ENCODE measurements at places on chromosomes 12 and 14. TPM values are rescaled to one million over a fixed set of nuclear protein-coding genes. Genes with fewer than 3 reads are reported as not detected.

DNA sequence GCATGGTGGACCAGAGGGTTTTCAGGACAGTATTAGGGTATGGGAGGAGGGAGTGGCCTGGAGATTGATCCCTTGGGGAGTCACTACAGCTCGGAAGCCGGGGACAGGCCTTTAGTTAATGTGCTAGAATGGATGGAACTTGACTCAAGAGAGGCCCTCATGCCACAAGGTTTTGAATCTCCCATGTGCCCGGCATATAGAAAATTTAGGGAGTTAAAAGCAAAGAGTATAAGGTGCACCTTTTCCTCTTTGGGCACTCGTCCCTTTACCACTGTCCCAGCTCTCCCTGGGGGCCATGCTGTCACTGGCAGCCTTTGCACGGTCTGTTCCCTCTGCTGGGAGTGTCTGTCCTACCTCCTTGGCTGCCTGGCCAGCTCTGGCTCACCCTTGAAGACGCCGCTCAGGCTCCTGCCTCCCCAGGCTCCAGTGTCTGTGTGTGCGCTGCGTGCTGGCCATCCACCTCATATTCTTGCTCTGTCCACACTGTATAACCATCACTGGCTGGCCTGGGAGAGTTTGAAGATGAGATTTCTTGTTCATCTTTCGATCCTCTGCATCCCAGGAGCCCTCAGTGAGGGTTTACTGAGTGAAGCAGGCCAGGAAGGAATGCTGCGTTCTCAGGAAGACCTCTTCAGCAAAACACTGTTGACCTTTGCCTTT, 161.3 kb downstream of the ZFP36L1 start:
- H3K4me3 ChIP-seq: no peak overlapping the region
- peaks cover 27% of the 10 kb centered on the region for H3K4me1 ChIP-seq
- DNase-seq: peak; percentile 48
- peak overlapping the region; percentile 36 for H3K27ac ChIP-seq

DNA sequence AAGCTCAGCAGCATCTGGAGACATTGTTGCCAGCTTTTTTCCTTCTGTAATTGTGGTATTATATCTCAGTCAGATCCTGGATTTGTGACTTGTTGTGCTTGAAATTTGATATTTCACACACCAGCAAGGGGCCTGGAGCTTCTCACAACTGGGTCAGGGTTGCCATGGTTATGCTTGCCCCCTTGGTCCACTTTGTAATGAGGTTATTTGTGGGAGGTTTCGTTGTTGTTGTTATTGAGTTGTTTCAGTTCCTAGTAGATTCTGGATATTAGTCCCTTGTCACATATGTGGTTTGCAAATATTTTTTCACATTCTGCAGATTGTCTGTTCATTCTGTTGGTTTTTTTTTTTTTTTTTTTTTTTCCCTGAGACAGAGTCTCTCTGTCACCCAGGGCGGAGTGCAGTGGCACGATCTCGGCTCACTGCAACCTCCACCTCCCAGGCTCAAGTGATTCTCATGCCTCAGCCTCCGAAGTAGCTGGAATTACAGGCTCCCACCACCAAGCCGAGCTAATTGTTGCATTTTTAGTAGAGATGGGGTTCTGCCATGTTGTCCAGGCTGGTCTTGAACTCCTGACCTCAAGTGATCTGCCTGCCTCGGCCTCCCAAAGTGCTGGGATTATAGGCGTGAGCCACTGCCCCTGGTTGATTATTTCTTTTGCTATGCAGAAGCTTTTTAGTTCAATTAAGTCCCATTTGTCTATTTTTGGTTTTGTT, 80.6 kb upstream of the ETV6 start:
- H3K27me3 ChIP-seq: no peaks in the 10 kb centered on the region
- H3K4me3 ChIP-seq: no peak overlapping the region
- no peaks in the 10 kb centered on the region for H3K4me1 ChIP-seq
- H3K27ac ChIP-seq: no peak overlapping the region
- H3K36me3 ChIP-seq: no peaks in the 10 kb centered on the region

- DNase-seq: no peak
- no peak overlapping the region for H3K4me3 ChIP-seq
- no peaks in the 10 kb centered on the region for H3K36me3 ChIP-seq
- peaks cover 34% of the 10 kb centered on the region for H3K4me1 ChIP-seq
Observed at GRCh38 chr14:68286667-68287066, 467.1 kb downstream of the RAD51B start.

DNA sequence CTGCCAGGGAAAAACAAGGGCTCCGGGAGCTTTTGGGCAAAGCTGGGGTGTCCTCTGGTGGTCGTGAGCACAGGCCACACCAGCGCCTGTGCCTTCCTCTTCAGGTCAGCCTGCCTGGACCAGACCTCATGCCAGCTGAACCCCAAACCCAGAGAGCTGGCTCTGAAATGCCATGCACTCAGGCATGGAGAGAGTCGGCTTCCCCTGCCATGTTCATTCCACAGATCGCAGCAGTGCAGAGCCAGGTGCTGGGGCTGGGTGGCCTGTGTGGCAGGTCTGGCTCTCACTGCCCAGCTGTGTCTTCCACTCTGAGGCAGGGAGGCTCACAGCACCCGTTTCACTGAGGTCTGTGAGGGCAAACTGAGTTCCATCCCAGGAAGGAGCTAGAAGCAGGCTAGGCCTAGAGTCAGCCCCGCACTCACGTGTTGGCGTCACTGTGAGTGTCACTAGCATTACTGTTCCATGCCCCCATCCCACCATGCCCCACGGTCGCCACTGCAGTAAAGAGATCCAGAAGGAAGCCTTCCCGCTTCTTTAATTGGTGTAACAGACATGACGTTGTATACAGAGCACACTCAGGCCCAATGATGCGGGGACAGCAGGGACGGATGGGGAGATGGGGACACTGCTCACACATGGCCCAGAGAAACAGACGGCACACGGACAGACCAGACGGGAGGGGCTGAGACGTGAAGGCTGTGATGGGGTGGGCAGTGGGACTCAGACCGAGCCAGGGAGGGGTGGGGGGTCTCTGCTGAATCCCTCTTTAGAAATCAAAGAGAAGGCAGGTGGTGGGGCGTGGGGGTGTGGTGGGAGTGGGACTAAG, 2.7 kb downstream of the ARL6IP4 start:
- H3K36me3 ChIP-seq: peaks cover 5% of the 10 kb centered on the region
- H3K27me3 ChIP-seq: no peaks in the 10 kb centered on the region
- H3K4me1 ChIP-seq: peaks cover 55% of the 10 kb centered on the region
- no peak overlapping the region for H3K4me3 ChIP-seq
- H3K27ac ChIP-seq: no peak overlapping the region

- H3K27ac ChIP-seq: no peak overlapping the region
- peaks cover 39% of the 10 kb centered on the region for H3K4me1 ChIP-seq
- DNase-seq: no peak
- no peak overlapping the region for H3K4me3 ChIP-seq
- H3K36me3 ChIP-seq: no peaks in the 10 kb centered on the region
Observed at GRCh38 chr14:49975799-49976198, 82.9 kb downstream of the ARF6 start.

The PPP1R36 gene
- 0.46 TPM for total RNA-seq

DNA sequence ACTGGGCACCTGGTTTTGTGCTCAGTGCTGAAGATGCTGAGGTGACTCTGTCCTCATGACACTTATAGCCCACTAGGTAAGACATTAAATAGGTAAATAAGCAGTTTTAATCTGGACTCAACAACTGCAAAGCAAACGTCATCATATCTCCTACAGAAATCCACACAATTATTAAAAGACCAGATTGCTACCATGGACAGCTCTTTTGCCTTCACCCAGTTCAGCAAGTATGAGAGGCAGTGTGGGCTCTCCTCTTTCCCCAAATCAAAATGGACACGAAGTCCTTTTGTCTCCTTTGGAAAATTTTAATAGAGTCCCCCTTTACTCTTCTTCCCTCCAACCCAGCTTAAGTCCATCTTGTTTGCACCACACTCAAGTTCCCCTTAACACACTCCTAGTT, 171.1 kb downstream of the RPAP3 start:
- no peaks in the 10 kb centered on the region for H3K27me3 ChIP-seq
- no peaks in the 10 kb centered on the region for H3K36me3 ChIP-seq
- no peaks in the 10 kb centered on the region for H3K4me1 ChIP-seq
- no peak for DNase-seq
- H3K27ac ChIP-seq: no peak overlapping the region

GRCh38 chr14:70802379-70802778, 6.9 kb downstream of the MAP3K9 start:
- H3K27ac ChIP-seq: no peak overlapping the region
- no peaks in the 10 kb centered on the region for H3K36me3 ChIP-seq
- H3K4me3 ChIP-seq: no peak overlapping the region

The HOXC4 gene
- total RNA-seq: 0.61 TPM

GRCh38 chr14:105096206-105096875, 31.1 kb upstream of the GPR132 start:
- no peak overlapping the region for H3K27ac ChIP-seq
- peak; percentile 48 for DNase-seq
- peaks cover 22% of the 10 kb centered on the region for H3K4me1 ChIP-seq
- no peaks in the 10 kb centered on the region for H3K27me3 ChIP-seq
- H3K36me3 ChIP-seq: no peaks in the 10 kb centered on the region
- no peak overlapping the region for H3K4me3 ChIP-seq

DNA sequence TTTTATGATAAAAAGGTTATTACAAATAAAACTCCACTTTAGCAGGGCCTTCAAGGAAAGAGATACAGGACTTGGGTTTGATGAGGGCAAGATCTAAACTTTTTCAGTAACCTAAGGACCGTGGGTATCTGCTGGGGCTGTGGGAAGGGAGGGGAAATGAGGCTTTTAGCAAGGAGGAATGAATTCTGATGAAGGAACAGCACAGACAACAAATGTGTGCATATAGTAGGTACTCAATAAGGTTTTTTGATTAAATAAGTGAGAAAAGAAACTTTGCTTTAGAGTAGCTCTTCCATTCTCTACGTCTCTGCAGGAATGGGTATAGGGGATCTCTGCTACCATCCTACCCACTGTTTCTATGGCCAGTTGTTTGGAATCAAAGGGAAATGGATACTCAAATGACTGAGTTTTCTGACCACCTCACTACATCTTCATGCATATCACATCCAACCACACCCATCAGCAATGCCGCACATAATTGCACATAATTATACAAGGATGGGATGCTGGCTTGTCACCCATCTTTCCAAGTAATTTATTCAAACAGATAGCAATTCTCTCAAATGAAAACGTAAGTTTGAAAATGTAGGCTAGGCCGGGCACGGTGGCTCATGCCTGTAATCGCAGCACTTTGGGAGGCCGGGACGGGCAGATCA, 59.5 kb upstream of the GTF2A1 start:
- no peak for DNase-seq
- H3K4me1 ChIP-seq: no peaks in the 10 kb centered on the region
- no peak overlapping the region for H3K4me3 ChIP-seq
- peaks cover 8% of the 10 kb centered on the region for H3K36me3 ChIP-seq
- H3K27me3 ChIP-seq: no peaks in the 10 kb centered on the region
- no peak overlapping the region for H3K27ac ChIP-seq

The KRT73 gene
- total RNA-seq: 0.52 TPM

DNA sequence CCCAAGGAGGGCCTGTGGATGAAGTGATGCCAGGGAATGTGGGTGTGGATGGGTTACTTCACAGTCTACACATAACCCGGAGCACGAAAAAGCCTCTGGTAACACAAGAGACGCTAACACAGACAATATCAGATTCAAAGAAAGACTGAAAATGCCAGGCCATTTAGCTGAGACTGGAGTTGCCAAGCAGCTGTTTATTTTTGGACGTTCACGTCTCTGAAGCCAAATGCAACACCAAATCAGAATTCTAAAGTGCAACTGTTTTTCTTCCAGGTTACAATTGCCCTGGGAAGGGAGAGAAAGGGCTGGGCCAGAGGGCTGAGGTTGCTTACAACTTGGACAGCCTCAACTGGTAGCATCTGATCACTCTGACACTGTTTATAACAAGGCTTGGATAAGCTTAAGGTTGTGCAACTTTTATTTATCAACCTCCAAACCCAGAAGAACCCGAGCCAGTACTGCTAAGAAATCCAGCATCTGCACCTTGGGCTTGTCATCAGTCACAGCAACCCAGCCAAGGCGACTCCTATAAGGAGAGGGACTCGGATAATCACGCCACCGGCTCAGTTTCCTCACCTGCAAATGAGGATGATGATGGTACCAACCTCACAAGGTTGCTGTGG, 24.8 kb downstream of the NUAK1 start:
- no peak for DNase-seq
- no peaks in the 10 kb centered on the region for H3K36me3 ChIP-seq
- peak overlapping the region; percentile 49 for H3K27ac ChIP-seq
- no peak overlapping the region for H3K4me3 ChIP-seq

The RBP5 gene
- total RNA-seq: 7.1 TPM

The FGF23 gene
- not detected for total RNA-seq

GRCh38 chr12:25052914-25053211, 104.0 kb upstream of the BCAT1 start:
- peak overlapping the region; percentile 50 for H3K4me3 ChIP-seq
- peak overlapping the region; percentile 81 for H3K27ac ChIP-seq
- H3K27me3 ChIP-seq: no peaks in the 10 kb centered on the region
- no peak for DNase-seq
- H3K4me1 ChIP-seq: peaks cover 5% of the 10 kb centered on the region
- no peaks in the 10 kb centered on the region for H3K36me3 ChIP-seq

GRCh38 chr14:101216366-101217079, 313.0 kb upstream of the RTL1 start:
- no peaks in the 10 kb centered on the region for H3K4me1 ChIP-seq
- no peak for DNase-seq
- H3K36me3 ChIP-seq: no peaks in the 10 kb centered on the region
- H3K27me3 ChIP-seq: no peaks in the 10 kb centered on the region
- H3K4me3 ChIP-seq: no peak overlapping the region

The SERPINA6 gene
- not detected for total RNA-seq

DNA sequence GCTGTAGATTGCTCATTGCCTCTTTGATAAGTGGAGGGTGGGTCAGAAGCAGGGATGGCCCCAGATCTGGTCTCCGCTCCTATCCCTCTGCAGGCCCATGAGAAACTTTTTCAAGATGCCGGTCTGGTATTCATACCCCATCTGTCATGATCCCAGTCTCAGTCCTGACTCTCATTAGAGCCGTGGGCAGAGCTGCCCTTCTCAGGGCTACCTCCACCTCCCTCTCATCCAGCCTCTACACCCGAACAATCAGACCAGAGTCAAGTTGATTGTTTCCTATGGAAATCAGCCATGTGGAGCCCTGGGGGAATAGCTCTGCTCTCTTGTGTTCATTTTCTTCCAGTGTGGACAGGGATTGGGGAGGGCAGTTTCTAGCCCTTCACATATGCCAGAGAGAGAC, 45.8 kb downstream of the NEUROD4 start:
- H3K36me3 ChIP-seq: no peaks in the 10 kb centered on the region
- H3K27ac ChIP-seq: no peak overlapping the region
- H3K4me3 ChIP-seq: no peak overlapping the region
- H3K4me1 ChIP-seq: no peaks in the 10 kb centered on the region
- peaks cover 14% of the 10 kb centered on the region for H3K27me3 ChIP-seq

DNA sequence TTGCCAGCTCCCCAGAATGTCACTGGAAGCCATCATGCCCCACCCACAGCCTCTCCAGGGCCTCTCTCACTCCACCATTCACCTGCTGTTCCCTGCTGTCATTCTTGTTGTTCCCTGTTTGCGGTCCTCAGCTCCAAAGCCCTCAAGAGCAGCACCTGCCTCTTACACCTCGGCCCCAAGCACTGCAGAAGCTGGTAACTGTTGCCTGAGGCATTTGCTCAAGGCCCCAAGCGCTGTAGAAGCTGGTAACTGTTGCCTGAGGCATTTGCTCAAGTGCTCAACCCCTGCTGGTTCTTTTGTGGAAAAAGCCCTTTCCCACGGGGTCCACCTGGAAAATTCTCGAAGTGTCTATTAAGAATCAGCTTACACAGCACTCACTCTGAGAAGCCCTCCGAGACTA, 78.0 kb downstream of the ARL6IP4 start:
- peaks cover 38% of the 10 kb centered on the region for H3K4me1 ChIP-seq
- no peak overlapping the region for H3K4me3 ChIP-seq
- no peaks in the 10 kb centered on the region for H3K27me3 ChIP-seq
- H3K27ac ChIP-seq: no peak overlapping the region
- no peaks in the 10 kb centered on the region for H3K36me3 ChIP-seq

The SERPINA9 gene
- total RNA-seq: not detected

GRCh38 chr12:115426732-115427131, 742.8 kb upstream of the TBX3 start:
- DNase-seq: no peak
- no peaks in the 10 kb centered on the region for H3K27me3 ChIP-seq
- no peaks in the 10 kb centered on the region for H3K36me3 ChIP-seq
- H3K4me3 ChIP-seq: no peak overlapping the region
- no peaks in the 10 kb centered on the region for H3K4me1 ChIP-seq

Data from upper lobe of right lung (tissue), 1 donor.